ENCODE measurements at places on chromosomes 11 and 22. TPM values are rescaled to one million over a fixed set of nuclear protein-coding genes. Genes with fewer than 3 reads are reported as not detected.

- no peak for DNase-seq
- peaks cover 27% of the 10 kb centered on the region for H3K4me1 ChIP-seq
- no peak overlapping the region for H3K4me3 ChIP-seq
- H3K36me3 ChIP-seq = no peaks in the 10 kb centered on the region
These were observed 73.2 kb downstream of the KIAA1671 start for GRCh38 chr22:25025491-25026400.

- peak; percentile 43 for DNase-seq
- no peaks in the 10 kb centered on the region for H3K27me3 ChIP-seq
- no peak overlapping the region for H3K4me3 ChIP-seq
- peaks cover 38% of the 10 kb centered on the region for H3K36me3 ChIP-seq
- H3K27ac ChIP-seq = no peak overlapping the region
These were observed 8.5 kb downstream of the PPFIA1 start for GRCh38 chr11:70278994-70279393.

GRCh38 chr11:58628446-58628845, 6.0 kb downstream of the CNTF start:
- no peaks in the 10 kb centered on the region for H3K27me3 ChIP-seq
- DNase-seq = no peak
- H3K4me3 ChIP-seq = no peak overlapping the region
- H3K36me3 ChIP-seq = no peaks in the 10 kb centered on the region

GRCh38 chr11:79017811-79018210, 423.0 kb downstream of the TENM4 start:
- H3K27ac ChIP-seq = no peak overlapping the region
- no peak overlapping the region for H3K4me3 ChIP-seq
- H3K27me3 ChIP-seq = no peaks in the 10 kb centered on the region
- DNase-seq = no peak

Gene SLC43A3
- 177 TPM for total RNA-seq

Gene KCNJ11
- 5.2 TPM for total RNA-seq

DNA sequence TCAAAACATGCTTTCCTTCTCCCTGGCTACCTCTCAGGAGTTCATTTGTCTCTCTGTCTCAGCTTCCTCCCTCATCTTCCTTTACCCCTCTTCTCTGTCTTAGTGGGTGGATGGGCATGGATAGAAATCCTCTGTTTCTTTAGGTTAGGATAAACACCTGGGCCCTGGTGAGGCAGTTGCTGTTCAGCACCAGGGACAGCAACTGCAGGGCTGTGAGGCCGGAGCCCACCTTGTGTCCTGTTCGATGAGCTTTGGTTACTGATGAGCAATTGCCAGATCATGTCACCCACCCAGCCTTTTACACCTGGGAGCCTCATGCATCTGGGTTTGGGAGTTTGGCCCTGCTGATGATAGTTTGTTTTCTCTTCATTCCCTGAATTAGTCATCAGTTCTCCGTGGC, 6.1 kb upstream of the CRYBB3 start:
- H3K4me3 ChIP-seq = no peak overlapping the region
- no peaks in the 10 kb centered on the region for H3K27me3 ChIP-seq
- DNase-seq = no peak
- H3K36me3 ChIP-seq = peaks cover 24% of the 10 kb centered on the region
- H3K4me1 ChIP-seq = no peaks in the 10 kb centered on the region
- H3K27ac ChIP-seq = no peak overlapping the region

DNA sequence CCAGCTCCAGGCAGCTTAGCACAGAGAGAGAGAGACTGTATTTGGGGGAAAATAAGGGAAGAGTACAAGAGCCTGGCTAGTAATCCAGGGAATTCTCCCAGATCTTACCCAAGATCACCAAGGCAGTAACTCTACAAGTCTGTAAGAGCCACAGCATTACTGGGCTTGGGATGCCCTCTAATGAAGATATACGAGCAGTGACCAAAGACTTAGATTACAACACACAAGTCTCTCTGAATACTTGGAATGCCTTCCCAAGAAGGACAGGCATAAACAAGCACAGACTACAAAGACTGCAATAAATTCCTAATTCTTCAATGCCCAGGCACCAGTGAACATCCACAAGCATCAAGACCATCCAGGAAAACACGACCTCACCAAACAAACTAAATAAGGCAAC, 17.7 kb downstream of the DNAJC24 start:
- no peak for DNase-seq
- H3K36me3 ChIP-seq = no peaks in the 10 kb centered on the region
- no peak overlapping the region for H3K4me3 ChIP-seq
- H3K27ac ChIP-seq = no peak overlapping the region

Gene TEX54
- total RNA-seq = not detected

GRCh38 chr11:121063728-121064127, 37.3 kb upstream of the TECTA start:
- H3K27ac ChIP-seq = no peak overlapping the region
- no peaks in the 10 kb centered on the region for H3K27me3 ChIP-seq
- peaks cover 9% of the 10 kb centered on the region for H3K36me3 ChIP-seq
- DNase-seq = no peak
- no peaks in the 10 kb centered on the region for H3K4me1 ChIP-seq
- H3K4me3 ChIP-seq = no peak overlapping the region

Gene MYBPC3
- total RNA-seq = 0.61 TPM

Gene LDHAL6A
- total RNA-seq = not detected

DNA sequence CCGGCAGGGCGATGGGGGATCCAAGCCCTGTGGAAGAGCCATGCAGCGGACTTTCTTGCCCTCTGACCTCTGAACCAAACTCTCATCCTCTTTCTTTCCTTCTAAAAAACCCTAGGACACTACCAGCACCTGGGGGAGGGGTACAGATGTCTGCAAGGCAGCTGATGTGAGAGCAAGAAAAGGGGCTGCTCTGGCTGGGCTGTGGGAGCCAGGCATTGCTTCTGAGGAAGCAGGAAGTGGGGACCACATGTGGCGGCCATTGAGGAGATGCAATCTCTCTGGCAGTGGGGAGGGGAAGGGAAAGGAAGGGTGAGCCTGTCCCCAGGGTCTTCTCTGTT, 36.0 kb downstream of the FAM83F start:
- no peak overlapping the region for H3K4me3 ChIP-seq
- no peaks in the 10 kb centered on the region for H3K4me1 ChIP-seq
- no peak overlapping the region for H3K27ac ChIP-seq
- no peaks in the 10 kb centered on the region for H3K36me3 ChIP-seq

DNA sequence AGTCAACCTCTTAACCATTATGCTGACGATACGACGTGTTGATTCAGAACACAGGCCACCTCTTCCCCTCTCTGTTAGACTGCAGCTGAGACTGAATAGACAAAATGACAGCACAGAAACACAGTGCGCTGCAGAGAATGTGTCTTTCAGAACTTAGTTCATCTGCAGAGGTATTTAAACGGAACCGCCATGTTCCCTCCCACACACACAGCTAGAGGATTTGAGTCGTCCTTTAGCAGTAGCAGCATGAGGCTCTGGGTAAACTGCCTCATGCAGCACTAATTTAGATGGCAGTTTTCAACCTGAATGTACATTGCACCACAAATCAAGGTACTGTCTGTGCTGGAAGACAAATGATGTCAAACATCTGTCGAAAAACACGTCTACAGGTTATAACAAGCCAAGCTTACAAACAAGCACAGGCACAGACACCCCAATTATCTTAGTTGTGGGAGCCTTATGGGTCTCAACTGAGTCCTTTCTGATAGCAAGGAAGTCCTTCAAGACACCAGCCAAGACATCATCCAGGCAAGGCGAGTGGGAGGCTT, 76.6 kb upstream of the LRRC4C start:
- no peaks in the 10 kb centered on the region for H3K27me3 ChIP-seq
- H3K36me3 ChIP-seq = no peaks in the 10 kb centered on the region
- no peaks in the 10 kb centered on the region for H3K4me1 ChIP-seq
- no peak for DNase-seq

Gene NLRP14
- total RNA-seq = 0.15 TPM

DNA sequence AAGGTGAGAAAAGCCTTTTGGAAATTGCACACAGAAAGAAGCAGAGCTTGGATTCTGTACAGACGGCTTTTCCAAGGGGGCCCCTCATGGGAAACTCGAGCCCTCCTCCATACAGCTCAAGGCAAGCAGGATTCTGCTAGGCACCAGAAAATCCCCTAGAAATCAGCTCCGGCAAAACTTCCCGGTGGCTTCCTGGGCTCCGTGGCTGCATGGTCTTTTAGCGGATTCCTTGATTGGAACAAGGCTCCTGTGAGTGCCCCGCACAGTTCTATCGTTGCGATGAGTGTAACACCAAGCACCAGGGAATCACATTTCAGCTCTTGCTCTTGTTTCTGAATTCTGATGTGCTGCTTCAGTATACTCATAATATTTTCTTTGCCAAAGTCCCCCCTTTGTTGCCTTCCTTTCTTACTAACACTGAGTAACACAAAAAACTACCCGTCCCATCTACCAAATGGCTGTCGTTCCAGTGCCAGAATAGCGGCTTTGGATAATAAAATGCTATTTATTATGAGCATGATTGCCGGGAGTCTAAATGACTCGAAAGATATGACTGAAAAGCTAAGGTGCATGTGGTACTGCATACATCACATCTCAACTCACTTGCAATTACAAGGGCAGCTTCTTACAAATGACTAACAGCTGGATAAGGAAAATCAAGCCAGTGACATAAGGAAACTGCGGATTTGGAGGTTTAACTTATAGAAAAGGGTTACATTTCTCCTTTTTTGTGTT, 494.1 kb downstream of the DLG2 start:
- no peak for DNase-seq
- no peak overlapping the region for H3K27ac ChIP-seq
- H3K27me3 ChIP-seq = no peaks in the 10 kb centered on the region
- H3K4me3 ChIP-seq = no peak overlapping the region

- H3K4me3 ChIP-seq = no peak overlapping the region
- DNase-seq = no peak
- H3K36me3 ChIP-seq = no peaks in the 10 kb centered on the region
- H3K4me1 ChIP-seq = no peaks in the 10 kb centered on the region
- no peak overlapping the region for H3K27ac ChIP-seq
These were observed 63.8 kb downstream of the RBX1 start for GRCh38 chr22:41015003-41015402.

DNA sequence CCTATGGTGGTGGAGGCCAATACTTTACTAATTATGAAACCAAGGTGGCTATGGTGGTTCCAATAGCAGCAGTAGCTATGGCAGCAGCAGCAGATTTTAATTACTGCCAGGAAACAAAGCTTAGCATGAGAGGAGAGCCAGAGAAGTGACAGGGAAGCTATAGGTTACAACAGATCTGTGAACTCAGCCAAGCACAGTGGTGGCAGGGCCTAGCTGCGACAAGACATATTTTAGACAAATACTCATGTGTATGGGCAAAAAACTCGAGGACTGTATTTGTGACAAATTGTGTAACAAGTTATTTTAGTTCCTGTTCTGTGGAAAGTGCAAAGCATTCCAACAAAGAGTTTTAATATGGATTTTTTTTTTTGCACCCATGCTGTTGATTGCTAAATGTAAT, 42.6 kb downstream of the PGM2L1 start:
- no peak for DNase-seq
- no peak overlapping the region for H3K4me3 ChIP-seq
- no peaks in the 10 kb centered on the region for H3K27me3 ChIP-seq

DNA sequence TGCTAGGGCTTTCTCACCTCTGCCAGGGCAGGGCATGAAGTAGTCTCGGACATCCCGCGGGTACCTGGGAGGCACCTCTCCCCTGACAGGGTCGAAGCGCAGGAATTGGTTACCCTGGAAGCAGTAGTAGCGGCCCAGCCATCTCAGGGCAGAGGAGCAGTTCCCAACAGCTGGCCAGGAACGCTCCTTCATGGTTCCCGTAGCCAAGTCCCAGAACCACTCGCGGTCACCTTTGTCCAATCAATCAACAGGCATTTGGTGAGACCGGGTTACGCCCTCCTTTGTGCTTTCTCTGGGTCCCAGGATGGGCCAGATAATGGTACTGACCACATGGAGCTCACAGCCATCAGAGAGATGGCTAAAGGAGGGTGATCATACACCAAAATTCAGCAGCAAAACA, 3.4 kb downstream of the HPX start:
- no peaks in the 10 kb centered on the region for H3K36me3 ChIP-seq
- H3K4me1 ChIP-seq = peaks cover 6% of the 10 kb centered on the region
- no peaks in the 10 kb centered on the region for H3K27me3 ChIP-seq
- H3K27ac ChIP-seq = no peak overlapping the region
- DNase-seq = no peak

Gene GGT1
- 112 TPM for total RNA-seq

- H3K27me3 ChIP-seq = no peaks in the 10 kb centered on the region
- H3K27ac ChIP-seq = no peak overlapping the region
- no peaks in the 10 kb centered on the region for H3K4me1 ChIP-seq
- DNase-seq = no peak
These were observed 141.9 kb upstream of the TTC12 start for GRCh38 chr11:113172382-113172951.

DNA sequence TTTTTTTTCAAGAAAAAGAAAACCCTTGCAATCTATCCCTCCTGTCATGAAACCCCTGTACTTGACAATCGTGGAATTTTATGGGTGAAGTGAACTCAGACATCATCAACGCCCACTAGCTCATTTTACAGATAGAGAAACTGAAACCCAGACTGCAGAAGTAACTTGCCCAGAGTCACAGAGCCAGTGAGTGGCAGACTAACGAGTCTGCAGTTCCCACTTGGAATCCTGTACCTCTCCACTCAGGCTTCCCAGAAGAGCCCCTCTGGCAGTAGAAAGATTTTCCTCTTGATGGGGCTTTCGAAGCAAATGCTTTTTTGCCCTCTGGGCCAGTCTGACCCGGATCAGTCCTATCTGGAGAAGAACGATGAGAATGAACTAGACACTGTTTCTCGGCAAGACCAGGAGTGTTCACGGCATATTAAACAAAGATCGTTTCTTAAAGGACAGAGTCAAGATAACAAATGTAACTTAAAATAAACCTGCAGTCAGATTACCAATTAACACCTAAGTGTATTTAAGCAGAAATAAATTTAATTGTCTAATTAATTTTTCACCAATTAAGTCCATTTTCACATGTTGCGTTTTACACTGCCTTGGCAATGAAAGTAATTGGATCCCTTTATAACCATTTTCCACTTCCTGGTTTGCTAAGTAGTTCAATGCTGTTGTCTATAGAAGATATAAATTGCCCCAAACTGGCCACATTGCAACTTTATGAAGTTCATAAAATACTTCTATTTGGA, 61.3 kb upstream of the CREB3L1 start:
- no peaks in the 10 kb centered on the region for H3K27me3 ChIP-seq
- H3K4me1 ChIP-seq = no peaks in the 10 kb centered on the region
- no peak overlapping the region for H3K27ac ChIP-seq

- DNase-seq = no peak
- H3K27me3 ChIP-seq = no peaks in the 10 kb centered on the region
- H3K4me3 ChIP-seq = no peak overlapping the region
- H3K27ac ChIP-seq = peak overlapping the region; percentile 63
- H3K36me3 ChIP-seq = no peaks in the 10 kb centered on the region
- H3K4me1 ChIP-seq = peaks cover 1% of the 10 kb centered on the region
These were observed 101.6 kb downstream of the SWAP70 start for GRCh38 chr11:9765320-9766101.

- no peak overlapping the region for H3K27ac ChIP-seq
- no peak overlapping the region for H3K4me3 ChIP-seq
- H3K27me3 ChIP-seq = no peaks in the 10 kb centered on the region
- no peaks in the 10 kb centered on the region for H3K36me3 ChIP-seq
- no peak for DNase-seq
These were observed 148.3 kb upstream of the RASSF10 start for GRCh38 chr11:12860827-12861226.
